ENCODE measurements at places on chromosomes 2 and 18.

- DNase-seq: no peak
These were observed 131.9 kb downstream of the EVA1A start for GRCh38 chr2:75428646-75429443.

- DNase-seq: no peak
These were observed 45.5 kb upstream of the IHH start for GRCh38 chr2:219106251-219106650.

DNA sequence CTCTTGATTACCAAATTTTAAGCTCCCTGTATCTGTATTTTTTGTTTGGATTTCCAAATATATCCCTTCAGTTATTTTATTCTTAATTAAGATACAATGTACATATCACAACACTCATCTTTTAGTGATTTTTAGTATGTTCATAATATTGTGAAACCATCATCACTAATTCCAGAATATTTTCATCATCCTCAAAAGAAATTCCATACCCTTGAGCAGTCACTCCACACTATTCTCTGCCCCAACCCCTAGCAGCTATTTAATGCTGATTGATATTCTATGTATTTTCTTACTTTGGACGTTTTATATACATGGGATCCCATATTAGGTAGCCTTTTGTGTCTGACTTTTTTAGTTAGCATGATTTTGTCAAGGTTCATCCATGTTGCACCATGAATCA lies 127.4 kb upstream of the SLC8A1 start:
- no peak for DNase-seq

GRCh38 chr18:32769071-32769585 lies 3.7 kb downstream of the KLHL14 start:
- no peak for DNase-seq

DNA sequence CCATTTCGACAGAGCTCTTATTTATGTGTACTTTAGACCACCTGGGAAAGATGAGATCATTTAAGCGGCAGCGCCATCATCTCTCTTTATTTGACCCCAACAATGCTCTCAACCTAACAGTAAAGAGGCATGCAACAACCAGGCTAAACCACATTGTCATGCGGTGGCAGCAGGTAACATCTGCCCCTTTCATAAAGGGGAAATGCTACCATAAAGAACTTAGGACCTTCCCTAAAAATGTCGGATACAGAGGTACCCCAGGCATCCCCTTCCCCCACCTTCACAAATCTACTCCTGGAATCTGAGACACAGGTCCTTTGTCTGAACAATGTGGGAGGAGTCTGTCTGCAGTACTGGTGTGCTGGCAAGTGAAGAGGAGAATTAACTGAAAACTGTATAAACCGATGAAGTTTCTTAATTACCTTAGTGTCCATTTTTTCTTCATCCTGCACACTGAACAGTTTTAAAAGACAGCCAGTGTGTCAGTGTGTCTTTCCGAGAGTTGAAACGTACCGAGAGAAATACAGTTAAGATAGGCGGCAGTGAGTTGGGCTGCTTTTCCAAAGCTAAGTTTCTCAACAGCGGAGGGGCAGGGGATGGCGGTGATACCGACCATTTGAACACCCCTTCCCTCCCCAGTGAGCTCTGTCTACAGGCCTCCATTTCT lies 1.9 kb downstream of the MEX3C start:
- DNase-seq: no peak

DNA sequence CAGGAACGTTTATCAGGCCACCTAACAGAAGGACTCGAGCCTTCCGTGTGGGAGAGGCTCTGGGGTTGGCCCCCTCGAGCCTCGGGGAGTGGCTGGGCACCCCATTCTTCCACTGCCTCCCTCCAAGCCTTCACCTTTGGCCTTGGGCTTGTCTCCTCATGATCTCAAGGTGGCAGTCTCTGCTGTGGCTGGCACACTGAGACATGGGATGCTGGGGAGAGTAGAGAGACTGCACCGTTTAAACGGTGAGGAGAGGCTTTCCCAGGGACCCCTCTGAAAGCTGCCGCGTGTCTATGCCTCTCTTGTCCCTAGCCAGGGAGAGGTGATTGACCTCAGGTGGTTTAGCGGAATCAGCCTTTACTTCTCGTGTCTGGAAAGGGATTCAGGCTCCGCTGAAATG lies 71.0 kb downstream of the DCDC2C start:
- no peak for DNase-seq

GRCh38 chr2:33354981-33355380 lies 121.5 kb upstream of the RASGRP3 start:
- no peak for DNase-seq

- no peak for DNase-seq
These were observed 608.0 kb upstream of the PIK3C3 start for GRCh38 chr18:41347057-41347456.

- no peak for DNase-seq
These were observed 112.1 kb downstream of the KYNU start for GRCh38 chr2:142989273-142990204.

- DNase-seq: peak; percentile 15
These were observed 137.5 kb downstream of the TPO start for GRCh38 chr2:1550658-1551316.

GRCh38 chr2:225040142-225040541 lies 2.1 kb downstream of the DOCK10 start:
- no peak for DNase-seq

DNA sequence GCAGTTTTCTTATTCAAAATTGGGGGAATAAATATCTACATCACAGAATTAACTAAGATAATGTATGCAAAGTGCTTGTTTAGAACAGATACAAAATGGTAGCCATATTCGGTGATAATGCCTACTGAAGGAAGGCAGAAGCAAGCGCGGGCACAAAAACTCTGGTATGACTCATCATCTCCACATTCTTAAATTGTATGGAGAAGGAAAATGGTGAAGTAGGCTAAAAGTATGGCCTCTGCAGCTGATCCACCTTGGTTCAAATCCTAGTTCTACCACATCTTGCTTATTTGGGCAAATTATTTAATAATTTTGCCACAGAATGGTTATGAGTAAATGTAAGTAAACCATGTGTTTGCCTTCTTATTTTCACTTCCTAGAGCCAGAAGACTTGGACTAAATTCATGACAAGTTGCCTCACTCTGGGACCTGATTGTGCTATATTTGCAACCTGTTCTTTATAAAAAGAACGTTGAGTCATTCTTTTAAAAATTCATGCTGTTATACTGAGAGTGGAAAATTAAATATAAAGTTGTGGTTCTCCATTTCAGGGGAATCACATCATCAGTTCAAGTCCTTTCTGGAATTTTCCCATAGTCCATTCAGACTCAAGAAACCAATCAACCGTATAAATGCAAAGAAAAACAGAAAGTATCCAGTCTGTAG lies 9.0 kb upstream of the CDK15 start:
- no peak for DNase-seq

All from stimulated activated naive CD4-positive, alpha-beta T cell treated with Interleukin-2 at 50 U/mL for 16 hours (primary cell).